Activated CD4-positive, alpha-beta T cell treated with anti-CD3 and anti-CD28 coated beads, Interleukin-2, amount 10 ng/mL, durations not matched to agents 24 days and 14 days (primary cell): ENCODE measurements at places on chromosomes 3 and 15. TPM values are rescaled to one million over a fixed set of nuclear protein-coding genes. Genes with fewer than 3 reads are reported as not detected.

DNA sequence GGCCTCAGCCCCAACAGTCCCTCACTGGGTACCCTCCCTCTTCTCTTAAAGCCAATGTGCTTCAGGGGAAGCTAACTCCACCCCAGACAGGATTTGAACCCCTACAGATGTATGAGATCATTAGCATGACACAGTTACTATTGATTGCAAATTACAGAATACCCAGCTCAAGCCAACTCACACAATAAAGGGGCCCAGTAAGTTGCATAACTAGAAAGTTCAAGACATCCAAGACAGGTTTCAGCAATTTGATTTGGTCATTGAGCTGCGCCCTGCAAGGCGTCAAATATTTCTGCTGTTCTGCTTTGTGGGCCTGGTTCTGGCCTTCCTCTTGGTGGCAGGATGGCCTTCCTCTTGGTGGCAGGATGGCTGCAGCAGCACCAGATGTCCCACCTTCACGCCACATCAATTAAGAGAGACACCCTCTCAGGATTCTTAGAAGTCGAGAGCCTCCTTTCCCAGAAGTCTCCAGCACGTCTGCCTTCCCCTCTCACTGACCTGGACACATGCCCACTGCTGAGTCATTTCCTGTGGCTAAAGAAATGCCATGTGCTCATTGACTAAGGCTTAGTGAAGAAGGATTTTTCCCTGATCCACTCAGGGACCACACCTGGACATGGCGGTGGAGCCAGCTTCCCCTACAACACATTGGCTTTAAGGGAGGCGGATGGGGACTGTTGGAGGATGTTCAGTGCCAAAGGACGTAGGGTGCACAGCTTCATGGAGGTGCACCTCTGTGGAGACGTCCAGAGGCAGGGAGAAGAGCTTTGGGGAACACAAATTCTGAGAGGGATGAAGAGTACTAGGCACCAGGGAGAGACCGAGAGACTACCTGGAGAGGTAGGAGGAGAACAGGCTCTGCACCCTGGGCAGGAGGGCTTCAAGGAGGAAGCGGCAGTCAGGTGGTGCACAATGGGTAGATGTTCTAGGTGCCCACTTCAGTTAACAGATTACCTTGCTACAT, 49.1 kb downstream of the DNASE1L3 start:
- H3K4me3 ChIP-seq, result no peak overlapping the region
- no peak overlapping the region for H3K27ac ChIP-seq
- no peaks in the 10 kb centered on the region for H3K4me1 ChIP-seq
- no peaks in the 10 kb centered on the region for H3K27me3 ChIP-seq

DNA sequence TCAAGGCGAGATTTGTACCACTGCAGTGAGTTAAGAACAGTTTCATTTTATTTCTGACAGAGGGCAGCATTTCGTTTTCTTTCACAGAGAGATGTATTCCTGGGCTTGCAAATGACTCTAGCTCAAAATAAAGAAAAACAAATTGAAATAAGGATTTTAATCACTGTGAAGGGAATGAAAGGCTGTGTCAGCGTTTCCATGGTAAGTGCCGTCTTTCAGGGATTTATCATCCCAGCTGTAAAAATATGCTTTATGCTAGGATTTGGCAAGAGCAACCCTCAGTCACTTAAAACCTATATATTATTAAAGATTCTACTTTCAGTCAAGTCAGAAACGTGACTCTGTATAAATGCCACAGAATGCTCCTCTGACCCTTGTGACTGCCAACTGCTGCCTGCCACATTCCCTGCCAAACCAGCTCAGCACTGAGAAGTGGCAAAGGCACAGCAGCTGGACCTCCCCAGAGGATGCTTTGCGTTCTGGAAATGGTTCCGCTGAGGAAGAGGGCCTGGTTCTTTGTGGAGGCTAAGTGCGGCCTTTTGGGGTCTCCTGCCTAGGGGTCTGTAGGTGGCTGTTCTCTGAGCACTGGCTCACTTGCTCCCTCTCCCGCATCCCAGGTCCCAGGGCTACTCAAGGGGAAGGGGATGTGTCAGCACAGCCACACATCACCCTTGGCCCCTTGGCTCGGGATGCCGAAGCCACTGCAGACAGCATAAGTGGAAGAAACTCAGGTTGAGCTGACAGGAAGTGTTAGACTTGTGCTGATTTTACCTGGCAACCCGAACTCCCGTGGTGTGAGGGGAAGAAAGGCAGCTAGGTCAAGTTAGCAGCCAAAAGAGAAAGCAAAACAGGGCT, 56.6 kb upstream of the POMGNT2 start:
- peaks cover 2% of the 10 kb centered on the region for H3K27me3 ChIP-seq
- H3K27ac ChIP-seq, result peak overlapping the region; percentile 91
- peak overlapping the region; percentile 79 for H3K4me3 ChIP-seq
- H3K4me1 ChIP-seq, result peaks cover 18% of the 10 kb centered on the region
- peak; percentile 89 for DNase-seq

DNA sequence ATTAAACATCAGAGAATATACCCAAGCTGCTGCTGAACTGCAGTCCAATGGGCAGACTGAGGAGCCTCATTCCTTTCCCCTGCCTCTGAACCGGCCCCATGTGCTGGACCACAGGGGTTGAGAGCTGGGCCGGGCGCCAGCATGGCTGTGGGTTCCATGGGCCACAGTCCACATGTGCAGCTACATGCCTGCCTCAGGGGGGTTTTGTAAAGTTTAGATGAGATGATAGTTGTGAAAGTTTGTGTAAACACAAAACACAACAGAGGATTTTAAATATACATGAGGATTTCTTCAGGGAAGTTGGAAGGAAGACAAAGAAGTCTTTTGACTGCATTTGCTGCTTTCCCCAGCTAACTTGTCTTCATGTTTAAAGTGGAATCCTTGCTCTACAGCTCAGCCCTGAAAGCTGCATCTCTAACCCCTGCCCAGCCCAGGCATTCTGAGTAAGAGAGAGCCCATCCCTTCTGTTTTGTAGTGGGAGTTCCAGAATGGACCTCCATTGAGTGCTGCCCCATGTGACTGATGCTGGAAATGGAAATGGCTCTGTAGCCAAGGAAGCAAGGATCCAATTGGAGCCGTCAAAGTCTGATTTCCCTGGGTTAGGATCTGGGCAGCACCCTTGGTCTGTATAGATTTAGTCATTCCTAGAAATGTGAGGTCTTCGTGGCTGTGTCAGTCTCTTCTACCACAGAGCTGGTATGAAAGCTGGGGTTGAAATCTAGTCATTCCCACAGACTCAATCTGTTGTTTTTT, 17.5 kb downstream of the SLC12A8 start:
- peaks cover 42% of the 10 kb centered on the region for H3K27me3 ChIP-seq
- no peak for DNase-seq
- H3K36me3 ChIP-seq, result no peaks in the 10 kb centered on the region
- peaks cover 4% of the 10 kb centered on the region for H3K4me1 ChIP-seq
- no peak overlapping the region for H3K4me3 ChIP-seq
- H3K27ac ChIP-seq, result no peak overlapping the region

DNA sequence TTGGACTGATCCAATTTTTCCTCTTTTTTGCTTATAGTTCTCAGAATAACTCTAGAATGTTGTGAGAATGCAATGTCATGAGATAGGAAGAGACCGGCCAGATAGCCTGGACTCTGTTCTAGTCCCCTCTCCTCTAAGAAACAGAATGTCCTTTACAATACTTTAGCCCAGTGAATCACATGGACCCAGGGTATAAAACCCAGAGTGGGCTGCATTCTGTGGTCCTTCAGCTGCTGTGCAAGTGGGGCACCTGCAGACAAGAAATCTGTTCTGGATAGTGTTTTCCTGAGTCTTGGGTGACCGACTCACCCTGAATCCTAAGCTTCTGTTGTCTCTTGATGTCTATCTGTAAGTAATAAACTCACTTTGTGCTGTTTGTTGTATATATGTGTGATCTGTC, 368.6 kb upstream of the DPH6 start:
- DNase-seq, result no peak
- no peak overlapping the region for H3K4me3 ChIP-seq
- H3K27me3 ChIP-seq, result no peaks in the 10 kb centered on the region
- no peaks in the 10 kb centered on the region for H3K4me1 ChIP-seq
- no peak overlapping the region for H3K27ac ChIP-seq

DNA sequence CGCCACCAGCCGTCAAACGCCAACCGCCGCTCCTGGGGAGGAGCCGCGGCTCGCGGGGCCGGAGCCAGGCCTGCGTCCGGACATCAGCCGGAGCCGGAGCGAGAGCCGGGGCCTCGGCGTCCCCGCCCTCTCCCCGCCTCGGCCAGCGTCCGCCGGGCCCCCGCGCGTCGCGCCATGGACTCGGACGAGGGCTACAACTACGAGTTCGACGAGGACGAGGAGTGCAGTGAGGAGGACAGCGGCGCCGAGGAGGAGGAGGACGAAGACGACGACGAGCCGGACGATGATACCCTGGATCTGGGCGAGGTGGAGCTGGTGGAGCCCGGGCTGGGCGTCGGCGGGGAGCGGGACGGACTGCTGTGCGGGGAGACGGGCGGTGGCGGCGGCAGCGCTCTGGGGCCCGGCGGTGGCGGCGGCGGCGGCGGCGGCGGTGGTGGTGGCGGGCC, 359 bp downstream of the ARIH1 start:
- H3K36me3 ChIP-seq, result peaks cover 30% of the 10 kb centered on the region
- DNase-seq, result no peak
- H3K4me1 ChIP-seq, result peaks cover 31% of the 10 kb centered on the region
- no peaks in the 10 kb centered on the region for H3K27me3 ChIP-seq
- H3K27ac ChIP-seq, result peak overlapping the region; percentile 99

DNA sequence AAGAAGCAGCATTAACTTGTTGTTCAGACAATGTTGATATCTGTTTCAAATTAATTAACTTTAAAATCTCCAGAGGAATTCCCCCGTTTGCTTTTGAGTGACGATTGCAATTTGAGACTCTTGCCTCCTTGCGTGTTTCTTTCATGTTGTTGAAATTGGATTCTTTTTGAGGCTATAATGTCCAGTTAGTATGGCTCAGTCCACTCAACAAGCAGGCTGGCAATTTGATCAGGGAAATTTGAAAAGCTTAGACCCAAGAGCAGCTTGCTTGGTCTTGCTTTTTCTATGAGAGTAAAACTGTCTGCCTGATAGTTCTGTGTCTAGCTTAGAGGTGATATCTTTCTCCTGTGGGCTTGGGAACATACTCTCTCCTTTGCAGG, 2.0 kb downstream of the ARID3B start:
- DNase-seq, result no peak
- peak overlapping the region; percentile 98 for H3K4me3 ChIP-seq
- no peaks in the 10 kb centered on the region for H3K27me3 ChIP-seq
- no peak overlapping the region for H3K27ac ChIP-seq
- peaks cover 62% of the 10 kb centered on the region for H3K4me1 ChIP-seq

- H3K4me3 ChIP-seq, result no peak overlapping the region
- H3K4me1 ChIP-seq, result peaks cover 26% of the 10 kb centered on the region
- peak; percentile 90 for DNase-seq
- no peaks in the 10 kb centered on the region for H3K27me3 ChIP-seq
- peak overlapping the region; percentile 28 for H3K27ac ChIP-seq
- peaks cover 16% of the 10 kb centered on the region for H3K36me3 ChIP-seq
Measured at GRCh38 chr3:50324351-50325112, 2.0 kb upstream of the HYAL2 start.

- no peak overlapping the region for H3K27ac ChIP-seq
- peaks cover 12% of the 10 kb centered on the region for H3K27me3 ChIP-seq
- H3K4me1 ChIP-seq, result no peaks in the 10 kb centered on the region
- no peaks in the 10 kb centered on the region for H3K36me3 ChIP-seq
- H3K4me3 ChIP-seq, result no peak overlapping the region
Measured at GRCh38 chr3:36741285-36741684, 23.1 kb downstream of the DCLK3 start.

DNA sequence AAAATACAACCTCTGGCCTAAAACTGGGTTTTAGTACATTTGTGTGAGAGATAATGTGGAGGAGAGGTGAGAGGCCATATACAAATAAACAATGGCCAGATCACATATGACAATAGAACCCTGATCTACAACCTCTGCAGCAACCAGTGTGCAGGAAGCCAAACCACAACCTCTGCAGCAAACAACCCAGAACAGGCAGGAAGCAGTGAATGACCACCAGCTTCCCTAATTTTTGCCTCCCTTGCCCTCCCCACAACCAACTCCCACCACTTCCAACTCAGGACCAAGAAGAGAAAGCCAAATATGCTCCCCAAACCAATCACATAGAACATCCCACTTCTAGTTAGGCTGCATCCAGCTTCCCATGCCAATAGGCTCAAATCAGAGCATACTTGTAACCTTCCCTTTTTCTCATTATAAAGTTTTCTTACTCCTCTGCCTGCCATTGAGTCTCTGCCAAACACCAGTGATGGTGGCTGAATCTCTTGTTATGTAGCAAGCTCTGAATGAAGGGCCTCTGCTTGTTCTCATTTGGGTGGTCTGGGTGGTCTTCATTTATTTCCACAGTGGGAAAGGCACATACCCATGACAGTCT, 102.6 kb upstream of the GAP43 start:
- H3K36me3 ChIP-seq, result no peaks in the 10 kb centered on the region
- no peak overlapping the region for H3K4me3 ChIP-seq
- H3K4me1 ChIP-seq, result peaks cover 4% of the 10 kb centered on the region
- H3K27me3 ChIP-seq, result peaks cover 2% of the 10 kb centered on the region
- H3K27ac ChIP-seq, result no peak overlapping the region

DNA sequence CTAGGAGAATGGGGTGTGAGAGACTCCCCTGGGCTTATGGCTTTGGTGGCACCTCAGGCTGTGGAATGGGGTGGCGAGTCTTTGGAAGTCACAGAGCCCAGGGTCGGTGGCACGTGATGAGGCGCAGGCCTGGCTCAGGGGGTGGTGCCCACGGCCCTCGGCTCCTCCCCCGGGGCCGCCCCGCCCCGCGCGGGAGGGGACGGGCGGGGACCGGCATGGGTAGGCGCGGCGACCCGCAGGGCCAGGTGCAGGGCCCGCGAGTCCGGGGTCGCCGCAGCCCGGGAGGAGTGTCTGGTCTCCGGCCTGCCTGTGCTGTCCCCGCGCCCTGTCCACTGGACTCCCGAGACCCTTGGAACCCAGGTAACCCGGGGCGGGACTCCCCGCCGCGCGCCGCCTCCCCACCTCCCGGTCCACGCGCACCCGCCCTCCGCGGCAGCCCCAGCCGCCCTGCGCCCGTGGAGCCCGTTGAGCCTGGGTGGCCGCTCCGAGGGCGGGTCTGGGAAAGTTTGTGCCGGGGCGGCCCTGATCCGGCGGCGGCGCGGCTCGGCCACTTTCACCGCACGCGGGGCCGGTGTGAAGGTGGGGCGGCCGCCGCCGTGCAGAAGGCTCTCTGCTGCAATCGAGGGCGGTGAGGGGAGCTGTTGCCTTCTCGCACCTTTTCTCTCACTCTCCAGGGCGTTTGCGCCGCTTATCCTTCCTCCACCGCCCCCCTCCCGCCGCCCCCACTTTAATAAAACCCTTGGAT, at the start of gene PAQR5:
PAQR5 (plus strand) TSS at position 216 of the 745 bp plus-strand sequence. CDS start 61,169 bp downstream, outside the sequence.
- no peak for DNase-seq
- H3K36me3 ChIP-seq, result no peaks in the 10 kb centered on the region
- no peaks in the 10 kb centered on the region for H3K4me1 ChIP-seq
- no peak within 1 kb of the TSS for H3K27ac ChIP-seq
- H3K27me3 ChIP-seq, result peaks cover 48% of the 10 kb centered on the region

The CCR5 gene
- total RNA-seq, result 1.7 and 2.3 TPM in 2 replicates

The CD96 gene
- 50.5 and 60.5 TPM in 2 replicates for total RNA-seq

The FANCD2OS gene
- not detected in 2 replicates for total RNA-seq

The LYZL4 gene
- not detected in 2 replicates for total RNA-seq

The CD80 gene
- total RNA-seq, result 12.5 and 13.0 TPM in 2 replicates

The NECTIN3 gene
- total RNA-seq, result 3.0 and 4.4 TPM in 2 replicates

The ATP13A4 gene
- total RNA-seq, result 0.88 and 2.1 TPM in 2 replicates

The CELSR3 gene
- total RNA-seq, result 14.5 and 15.2 TPM in 2 replicates
